ENCODE measurements at places on chromosomes 7 and 10.

DNA sequence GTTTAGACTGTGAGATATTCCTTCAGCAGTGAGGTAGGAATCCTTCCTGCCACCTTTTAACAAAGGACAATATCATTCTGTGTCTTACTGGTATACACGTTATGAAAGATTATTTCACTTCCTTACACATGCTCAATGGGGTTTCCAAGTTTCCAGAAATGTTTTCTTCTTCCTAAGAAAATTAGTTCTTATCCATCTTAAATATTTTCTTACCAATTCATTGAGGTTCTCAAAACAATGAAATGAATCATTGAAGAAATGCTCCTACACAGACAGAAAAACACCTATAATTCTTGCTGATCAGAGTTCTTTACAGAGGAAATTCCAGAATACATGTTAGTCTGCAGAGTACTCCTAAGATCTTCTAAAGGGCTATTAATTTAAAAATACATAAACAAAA is 51.4 kb upstream of the SEC61G start:
- no peak overlapping the region for H3K27ac ChIP-seq
- no peaks in the 10 kb centered on the region for H3K27me3 ChIP-seq
- H3K4me1 ChIP-seq, result no peaks in the 10 kb centered on the region
- DNase-seq, result no peak

DNA sequence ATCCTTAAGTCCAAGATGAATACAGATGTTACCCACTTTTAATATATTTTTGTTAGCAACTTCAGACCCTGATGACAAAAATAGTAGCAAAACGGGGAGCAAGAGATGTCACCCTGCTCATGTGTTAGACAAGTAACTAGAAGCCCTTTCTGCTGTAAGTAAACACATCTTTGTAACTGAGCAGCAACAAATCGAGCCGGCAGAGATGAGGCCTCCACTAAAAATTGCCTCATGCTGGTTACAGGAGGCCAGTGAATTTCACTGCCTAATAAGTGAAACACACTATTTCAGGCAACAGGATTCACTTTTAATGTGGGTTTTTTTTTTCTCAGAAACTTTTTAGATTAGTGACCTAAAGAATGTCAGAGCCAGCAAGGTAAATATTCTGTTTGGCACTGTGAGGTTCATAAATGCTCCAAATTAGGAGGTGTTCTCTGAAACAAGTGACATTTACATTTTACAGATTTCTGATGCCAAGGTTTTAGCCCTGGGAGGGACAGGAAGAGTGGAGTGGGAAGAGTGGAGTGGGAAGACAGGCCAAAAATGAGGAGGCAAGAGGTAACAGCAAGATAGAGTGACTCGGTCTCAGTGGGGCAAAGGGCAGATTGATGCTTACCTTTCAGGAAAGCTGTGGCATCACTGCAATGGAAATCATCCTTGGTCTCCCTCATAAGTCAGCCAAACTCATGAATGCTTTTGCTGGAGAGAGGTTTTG is 53.6 kb upstream of the LRRC17 start:
- no peaks in the 10 kb centered on the region for H3K36me3 ChIP-seq
- DNase-seq, result no peak
- no peaks in the 10 kb centered on the region for H3K27me3 ChIP-seq

- H3K4me3 ChIP-seq, result no peak overlapping the region
- no peaks in the 10 kb centered on the region for H3K4me1 ChIP-seq
- no peak for DNase-seq
- H3K27ac ChIP-seq, result no peak overlapping the region
These were observed 402.6 kb upstream of the MKI67 start for GRCh38 chr10:128528781-128529180.

GRCh38 chr7:25359471-25360059 is 131.3 kb upstream of the NPVF start:
- no peaks in the 10 kb centered on the region for H3K36me3 ChIP-seq
- H3K4me3 ChIP-seq, result no peak overlapping the region
- no peak overlapping the region for H3K27ac ChIP-seq
- H3K27me3 ChIP-seq, result no peaks in the 10 kb centered on the region
- no peaks in the 10 kb centered on the region for H3K4me1 ChIP-seq
- DNase-seq, result no peak

GRCh38 chr10:67788028-67788886 is 49.7 kb downstream of the DNAJC12 start:
- H3K27ac ChIP-seq, result no peak overlapping the region
- H3K4me1 ChIP-seq, result no peaks in the 10 kb centered on the region
- H3K4me3 ChIP-seq, result no peak overlapping the region
- DNase-seq, result peak; percentile 57

DNA sequence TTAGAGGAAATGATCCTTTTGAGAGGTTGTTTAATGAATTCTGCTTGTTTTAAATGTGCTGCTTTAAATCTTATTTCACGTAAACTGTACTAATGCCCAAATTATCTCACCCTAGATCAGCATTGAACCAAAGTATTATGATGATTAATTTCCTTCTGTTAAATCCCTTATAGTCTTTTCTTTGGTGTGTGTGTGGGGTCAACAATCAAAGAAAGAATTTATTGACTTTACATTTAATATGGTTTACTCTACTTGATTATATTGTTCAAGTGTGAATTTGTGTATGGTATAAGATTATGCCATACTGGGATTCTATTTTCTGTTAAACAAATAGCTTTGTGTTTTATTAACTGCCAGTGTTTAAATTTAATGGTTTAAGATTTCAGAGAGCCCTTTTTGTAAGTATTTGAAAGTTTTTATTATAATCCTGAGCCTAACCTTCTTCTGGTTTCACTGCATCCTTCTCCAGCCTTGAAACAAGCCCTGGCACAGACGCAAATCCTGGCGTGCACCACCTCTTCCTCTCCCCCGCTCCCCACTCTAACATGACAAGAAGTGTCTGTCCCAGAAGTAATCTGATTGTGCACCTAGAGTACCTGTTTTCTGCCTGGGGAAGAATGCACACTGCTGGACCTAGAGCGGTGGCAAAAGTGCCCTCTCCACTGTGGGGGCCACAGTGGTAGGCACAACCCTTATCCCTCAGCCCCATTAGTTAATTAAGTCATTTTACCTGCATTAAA is 70.6 kb downstream of the KAT6B start:
- no peak overlapping the region for H3K4me3 ChIP-seq
- H3K27me3 ChIP-seq, result no peaks in the 10 kb centered on the region
- DNase-seq, result no peak
- H3K27ac ChIP-seq, result no peak overlapping the region
- peaks cover 31% of the 10 kb centered on the region for H3K4me1 ChIP-seq

- H3K36me3 ChIP-seq, result no peaks in the 10 kb centered on the region
- no peak overlapping the region for H3K4me3 ChIP-seq
- H3K4me1 ChIP-seq, result no peaks in the 10 kb centered on the region
- DNase-seq, result peak; percentile 32
These were observed 70.4 kb upstream of the APBB1IP start for GRCh38 chr10:26367771-26368170.

DNA sequence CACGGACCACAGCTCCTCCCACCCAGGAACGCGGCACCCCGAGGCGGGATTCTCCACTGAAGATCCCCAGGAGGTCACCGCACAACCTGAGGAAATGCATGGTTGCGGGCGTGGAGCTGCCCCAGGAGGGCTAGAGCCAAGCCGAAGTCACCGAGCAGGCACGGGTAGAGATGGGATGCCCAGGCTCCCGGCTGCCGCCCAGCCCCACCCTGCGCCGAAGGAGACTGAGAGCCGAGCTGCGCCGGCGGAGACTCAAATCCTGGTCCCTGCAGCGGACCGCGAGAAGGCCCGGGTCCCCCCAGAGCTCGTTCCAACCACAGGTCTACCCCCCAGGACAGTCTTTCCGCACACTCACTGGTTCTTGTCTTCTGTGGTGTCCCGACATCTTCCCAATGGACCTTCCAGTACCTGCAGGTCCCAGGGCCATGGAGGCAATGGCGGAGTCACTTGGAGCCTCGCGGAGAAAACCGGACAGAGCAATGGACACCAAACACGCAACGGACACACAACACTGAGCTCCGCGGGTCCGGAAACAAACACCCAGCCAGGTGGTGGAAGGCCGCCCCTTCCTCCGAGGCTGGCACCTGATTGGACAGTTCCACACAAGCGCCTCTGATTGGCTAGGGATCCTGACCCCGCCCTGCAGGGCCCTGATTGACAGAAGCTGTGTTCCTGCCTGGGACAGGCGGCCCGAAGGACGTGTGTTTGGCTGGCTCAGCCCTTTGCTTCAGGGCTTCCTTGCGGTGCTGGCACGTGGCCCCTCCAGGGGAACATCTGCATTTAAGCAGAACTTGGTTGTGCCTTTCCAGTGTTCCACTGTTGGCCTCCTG is 331.9 kb upstream of the NUPR2 start:
- DNase-seq, result no peak
- H3K4me1 ChIP-seq, result no peaks in the 10 kb centered on the region
- H3K27ac ChIP-seq, result no peak overlapping the region
- no peaks in the 10 kb centered on the region for H3K27me3 ChIP-seq
- no peaks in the 10 kb centered on the region for H3K36me3 ChIP-seq

DNA sequence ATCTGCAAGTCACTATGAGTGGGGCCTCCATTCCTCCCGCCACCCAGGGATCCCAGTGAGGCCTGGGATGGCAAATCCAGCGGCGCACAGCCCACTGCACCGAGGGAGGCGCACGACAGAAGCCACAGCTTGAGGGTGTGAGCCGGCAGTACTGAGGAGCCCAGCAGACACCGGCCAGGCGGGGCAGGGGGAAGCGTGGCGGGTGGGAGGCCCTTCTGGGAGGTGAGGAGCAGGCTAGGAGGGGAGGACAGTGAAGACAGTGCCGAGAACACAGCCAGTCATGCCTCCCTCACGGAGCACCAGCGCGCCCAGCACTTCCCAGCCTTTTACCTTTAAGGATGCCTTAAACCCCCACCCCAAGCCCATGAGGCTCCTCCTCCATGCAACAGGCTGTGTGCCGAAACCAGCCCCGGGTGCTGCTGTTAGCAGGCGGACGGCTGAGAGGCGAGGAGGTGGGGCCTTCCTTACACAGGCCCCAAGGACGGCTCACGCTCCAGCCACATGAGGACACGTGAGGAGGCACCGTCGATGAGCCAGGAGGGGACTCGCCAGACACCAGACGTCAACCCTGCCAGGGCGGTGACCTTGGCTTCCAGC is 258.5 kb downstream of the PTPRN2 start:
- H3K27ac ChIP-seq, result no peak overlapping the region
- H3K4me3 ChIP-seq, result no peak overlapping the region
- H3K4me1 ChIP-seq, result no peaks in the 10 kb centered on the region
- no peaks in the 10 kb centered on the region for H3K36me3 ChIP-seq
